ENCODE measurements at places on chromosomes 4 and X. TPM values are rescaled to one million over a fixed set of nuclear protein-coding genes. Genes with fewer than 3 reads are reported as not detected.

Gene RTL5
- not detected for total RNA-seq

Gene RNF175
- not detected for total RNA-seq

Gene TEX11
- not detected for total RNA-seq

Gene HTR2C
- not detected for total RNA-seq

Gene MAP7D2
- total RNA-seq, result 0.62 TPM

Gene TAF7L
- total RNA-seq, result not detected

Gene THAP9
- total RNA-seq, result 2.4 TPM

Gene PNMA6A
- 0.11 TPM for total RNA-seq

Gene OPHN1
- 2.5 TPM for total RNA-seq

Gene FAM13A
- total RNA-seq, result 4.0 TPM

Gene TMEM187
- total RNA-seq, result 10.3 TPM

Gene MAGEE2
- not detected for total RNA-seq

Gene HS3ST1
- total RNA-seq, result 0.94 TPM

Gene CTAG2
- total RNA-seq, result not detected

Gene CXCL11
- total RNA-seq, result 1.2 TPM

Gene HSFX3
- total RNA-seq, result not detected

Data from hair follicular keratinocyte (primary cell).